ENCODE measurements at places on chromosomes 2 and 18.

- no peak for DNase-seq
These were observed 608.5 kb downstream of the RNF144A start for GRCh38 chr2:7525746-7526145.

DNA sequence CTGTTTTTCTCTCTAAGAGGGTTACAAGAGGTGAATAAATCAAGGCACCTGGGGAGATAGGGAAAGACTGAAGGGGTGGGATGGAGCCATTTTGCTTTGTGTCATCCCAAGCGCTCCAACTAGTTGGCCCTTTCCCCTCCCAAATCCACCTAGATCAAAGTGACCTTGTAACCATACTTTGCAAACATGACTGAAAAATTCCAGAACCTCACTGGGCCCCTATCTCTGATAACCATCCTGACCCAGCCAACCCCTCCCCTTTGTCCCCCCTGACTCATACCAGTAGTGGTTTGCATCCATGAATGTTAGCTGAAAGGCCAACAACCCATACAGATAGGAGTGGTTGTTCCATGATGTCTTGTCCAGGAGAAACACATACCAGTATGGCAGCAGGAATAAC lies 3.1 kb downstream of the GGCX start:
- DNase-seq, result no peak

DNA sequence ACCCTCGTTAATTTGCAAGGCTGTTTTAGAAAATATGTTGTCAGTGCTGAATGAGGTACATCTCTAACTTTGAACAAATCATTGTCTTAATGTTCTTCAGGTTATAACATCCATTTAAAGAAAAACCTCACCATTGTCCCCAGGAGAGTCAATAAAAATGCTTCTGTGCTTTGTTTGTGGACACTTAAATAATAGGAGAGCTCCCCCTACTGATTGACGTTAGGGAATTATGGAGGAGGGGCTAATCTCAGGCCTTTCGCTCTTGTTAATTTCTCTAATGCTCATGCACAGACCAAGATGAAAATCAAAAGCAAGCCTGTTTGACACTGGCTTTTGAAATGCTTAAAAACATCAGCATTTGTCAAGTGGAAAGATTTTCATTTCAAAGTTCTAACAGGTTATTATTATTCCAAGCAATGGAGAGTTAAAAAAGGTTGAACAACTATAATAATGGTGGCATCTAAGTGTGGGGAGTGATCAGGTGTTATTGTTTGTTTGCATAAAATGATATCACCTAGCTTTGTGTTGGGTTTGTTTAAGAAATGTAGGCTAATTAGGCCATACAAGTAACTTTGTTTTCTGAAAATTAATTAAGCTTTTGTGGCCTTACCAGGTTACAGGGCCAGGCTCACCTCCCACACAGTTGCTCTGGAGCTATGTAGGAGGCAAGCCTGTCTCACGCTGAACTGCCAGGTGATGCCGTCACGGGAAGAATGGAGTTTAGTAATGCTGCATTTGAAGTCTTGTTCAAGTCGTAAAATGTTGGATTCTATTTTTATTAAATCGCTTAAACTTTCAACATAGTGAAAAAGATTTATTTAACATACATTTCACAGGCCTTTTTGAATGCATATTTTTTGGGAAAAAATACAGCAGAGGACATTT lies 51.7 kb upstream of the SMIM21 start:
- DNase-seq, result peak; percentile 33

DNA sequence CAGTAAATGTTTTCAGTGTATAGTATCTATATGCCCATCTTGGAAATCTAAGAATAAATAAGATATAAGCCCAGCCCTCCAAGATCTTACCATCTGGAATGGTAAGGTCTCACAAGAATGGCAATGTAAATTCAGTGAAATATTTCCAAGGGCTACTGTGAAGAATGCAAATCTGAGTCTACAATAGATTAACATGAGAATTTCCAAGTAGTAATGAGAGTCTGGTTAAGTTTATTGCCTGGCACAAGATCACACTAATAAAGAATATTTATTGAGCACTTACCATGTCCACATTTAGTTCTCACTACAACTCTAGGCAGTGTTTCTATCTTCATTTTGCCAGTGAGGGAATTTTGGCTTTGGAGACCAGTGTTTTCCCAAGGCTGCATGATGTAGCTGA lies 623.9 kb downstream of the NRXN1 start:
- DNase-seq, result no peak

GRCh38 chr2:152477347-152478092 lies 142.5 kb downstream of the FMNL2 start:
- DNase-seq, result no peak

DNA sequence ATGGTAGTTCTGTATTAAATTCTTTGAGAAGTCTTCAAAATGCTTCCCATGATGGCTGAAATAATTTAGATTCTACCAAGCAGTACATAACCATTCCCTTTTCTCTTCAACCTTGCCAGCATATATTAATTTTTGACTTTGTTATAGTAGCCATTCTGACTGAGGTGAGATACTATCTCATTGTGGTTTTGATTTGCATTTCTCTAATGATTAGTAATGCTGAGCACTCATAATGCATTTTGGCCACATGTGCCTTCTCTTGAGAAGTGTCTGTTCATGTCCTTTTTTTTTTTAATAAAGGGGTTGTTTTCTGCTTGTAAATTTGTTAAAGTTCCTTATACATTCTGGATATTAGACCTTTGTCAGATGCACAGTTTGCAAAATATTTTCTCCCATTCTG lies 173.9 kb downstream of the CALCRL start:
- no peak for DNase-seq

GRCh38 chr2:150620416-150620815 lies 132.9 kb upstream of the RND3 start:
- DNase-seq, result no peak

- no peak for DNase-seq
These were observed 126.6 kb downstream of the CNTNAP5 start for GRCh38 chr2:124151691-124152090.

DNA sequence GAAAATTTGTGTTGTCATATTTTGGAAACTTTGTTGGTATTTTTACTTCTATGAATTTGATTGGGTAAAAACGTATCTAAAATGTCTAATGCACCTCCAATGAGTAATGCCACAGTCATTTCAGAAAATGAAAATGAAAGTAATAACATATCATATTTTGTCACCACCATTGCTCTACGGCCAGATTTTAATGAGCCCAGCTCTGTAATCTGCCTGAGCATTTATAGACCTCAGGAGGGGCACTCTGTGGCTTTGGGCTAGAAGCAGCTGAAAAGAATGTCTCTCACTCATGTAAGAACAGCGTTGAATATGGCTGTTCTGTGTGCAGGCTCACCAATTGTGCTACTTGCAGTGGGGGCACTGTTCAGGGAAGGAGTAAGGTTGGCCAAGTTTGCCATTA lies 32.7 kb upstream of the ABCA12 start:
- peak; percentile 21 for DNase-seq

GRCh38 chr18:7079231-7079630 lies 38.4 kb downstream of the LAMA1 start:
- no peak for DNase-seq

DNA sequence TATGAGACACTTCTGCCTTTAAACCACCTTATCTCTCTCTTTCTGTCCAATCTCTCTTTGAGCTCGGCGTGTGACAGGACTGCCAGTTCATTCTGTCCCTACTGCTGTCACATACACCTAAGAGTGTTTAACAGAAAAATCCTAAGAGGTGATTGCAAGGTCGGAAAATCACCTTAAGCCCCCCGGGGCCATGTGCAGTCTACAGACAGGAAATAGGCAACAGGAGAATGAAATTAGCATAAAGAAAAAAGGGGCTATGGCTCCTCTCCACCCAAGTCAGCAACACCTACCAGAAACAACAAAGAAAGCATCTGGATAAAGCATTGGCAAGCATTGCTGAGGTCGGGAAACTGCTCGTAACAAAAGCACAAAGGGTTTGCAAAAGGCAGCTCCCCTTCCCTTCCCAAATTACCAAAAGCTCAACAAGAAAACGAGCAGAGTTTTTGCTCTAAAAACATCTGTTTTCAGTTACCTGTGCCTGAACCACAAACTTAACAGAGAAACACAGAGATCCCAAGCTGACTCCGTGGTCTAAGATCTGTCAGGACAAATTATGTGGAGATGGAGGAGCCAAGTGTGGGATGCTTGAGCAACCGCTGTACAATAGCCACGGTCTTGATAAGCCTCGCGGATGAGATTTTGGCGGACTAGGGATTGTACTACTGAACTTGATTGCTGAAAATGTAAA lies 30.4 kb downstream of the ANKRD44 start:
- no peak for DNase-seq
